ENCODE measurements at places on chromosomes 5 and 9.
A peak's percentile ranks its signal among the peaks of the same experiment; 100 is the strongest.

GRCh38 chr9:132560616-132561202 lies 21.7 kb upstream of the BARHL1 start:
- DNase-seq = no peak

DNA sequence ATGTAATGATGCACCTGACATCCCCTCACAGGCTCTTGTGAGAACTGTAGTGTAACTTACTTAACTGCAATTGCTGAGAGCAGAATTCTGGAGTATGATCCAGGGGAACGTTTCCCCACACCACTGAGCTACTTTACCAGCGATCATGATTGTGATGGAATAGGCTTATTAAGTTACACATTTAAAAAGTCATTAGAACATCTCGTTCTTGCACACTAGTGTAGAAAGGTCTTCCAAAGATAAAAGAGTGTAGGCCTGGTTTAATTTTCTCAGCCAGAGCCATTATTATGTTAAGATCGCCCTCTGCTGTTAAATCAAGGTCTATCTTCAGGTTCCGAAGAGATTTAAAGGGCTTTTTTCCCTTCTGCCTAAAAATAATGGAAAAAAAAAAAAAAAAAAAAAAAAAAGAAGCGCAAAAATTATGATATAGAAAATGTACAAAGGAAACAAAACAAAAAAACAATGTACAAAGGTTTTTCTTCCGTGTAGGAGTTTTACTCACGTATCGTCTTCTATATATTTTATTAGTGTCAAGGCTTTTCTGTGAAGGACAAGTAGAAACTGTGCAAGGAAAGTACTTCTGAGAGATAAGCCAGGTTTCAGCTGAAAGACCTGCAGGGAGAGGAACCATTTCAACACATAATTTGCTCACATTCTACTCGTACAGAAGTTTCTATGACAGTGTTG lies 18.6 kb upstream of the MOB3B start:
- peak; percentile 15 for DNase-seq

DNA sequence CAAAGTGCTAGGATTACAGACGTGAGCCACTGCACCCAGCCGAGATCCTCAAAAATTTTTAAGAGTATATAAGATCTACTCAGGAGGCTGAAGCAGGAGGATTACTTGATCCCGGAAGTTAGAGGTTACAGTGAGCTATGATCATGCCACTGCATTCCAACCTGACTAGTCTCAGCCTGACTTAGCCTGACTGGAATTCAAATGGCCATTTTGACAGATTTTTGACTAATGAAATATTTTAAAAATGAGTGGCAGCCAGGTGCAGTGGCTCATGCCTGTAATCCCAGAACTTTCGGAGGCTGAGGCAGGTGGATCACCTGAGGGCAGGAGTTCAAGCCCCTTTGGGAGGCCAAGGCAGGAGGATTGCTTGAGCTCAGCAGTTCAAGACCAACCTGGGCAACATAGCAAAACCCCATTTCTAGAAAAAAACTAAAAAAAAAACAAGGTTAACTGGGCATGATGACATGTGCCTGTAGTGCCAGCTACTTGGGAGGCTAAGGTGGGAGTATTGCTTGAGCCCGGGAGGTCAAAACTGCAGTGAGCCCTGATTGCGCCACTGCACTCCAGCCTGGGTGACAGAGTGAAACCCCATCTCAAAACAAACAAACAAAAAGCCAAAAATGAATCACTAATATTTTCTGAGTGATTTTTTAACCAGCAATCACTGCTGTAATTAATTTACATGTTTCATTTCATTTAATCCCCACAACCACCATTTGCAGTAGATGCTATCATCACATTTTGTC lies 16.6 kb downstream of the ATOX1 start:
- DNase-seq = no peak

GRCh38 chr5:124662181-124662781 lies 84.2 kb downstream of the ZNF608 start:
- DNase-seq = no peak

DNA sequence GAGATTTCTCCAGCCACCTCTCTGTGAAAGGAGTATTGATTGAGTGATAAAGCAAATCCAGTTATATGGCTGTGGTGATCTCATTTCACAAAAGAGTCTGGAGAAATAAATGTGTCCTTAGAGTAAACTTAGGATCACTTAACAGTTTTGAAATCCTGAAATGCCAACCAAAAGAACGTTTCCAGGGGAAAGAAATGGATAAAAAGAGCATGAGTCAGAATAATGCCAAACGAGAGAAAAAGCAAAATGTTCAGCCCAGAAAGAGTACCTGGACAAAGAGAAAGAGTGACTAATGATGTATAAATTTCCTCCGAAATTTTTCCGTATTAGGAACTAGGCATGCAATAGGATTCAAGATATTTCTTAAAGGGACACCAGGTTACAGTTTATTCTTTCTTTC lies 463.1 kb upstream of the CDH10 start:
- no peak for DNase-seq

GRCh38 chr5:106094204-106094607 lies 1576.5 kb downstream of the EFNA5 start:
- DNase-seq = no peak

DNA sequence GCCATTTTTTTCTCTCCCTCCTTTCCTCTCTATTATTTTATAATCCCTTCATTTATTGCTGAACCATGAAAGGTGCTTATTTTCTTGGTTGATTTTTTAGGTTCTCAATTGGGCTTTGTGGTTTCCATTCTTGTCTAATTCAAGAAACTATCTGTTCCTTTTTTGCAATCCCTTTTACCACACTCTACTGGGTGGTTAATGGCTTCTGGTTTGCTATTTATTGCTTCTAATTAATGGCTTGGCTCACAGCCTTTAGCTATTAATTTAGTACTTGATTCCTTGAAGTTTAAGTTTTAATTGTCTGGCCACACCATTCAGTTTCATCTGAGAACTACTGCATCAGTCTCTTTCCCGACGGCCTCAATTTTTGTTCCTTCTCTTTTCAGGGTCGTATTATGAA lies 5.6 kb downstream of the FRRS1L start:
- DNase-seq = no peak

GRCh38 chr9:84357275-84357674 lies 16.7 kb upstream of the SLC28A3 start:
- no peak for DNase-seq

DNA sequence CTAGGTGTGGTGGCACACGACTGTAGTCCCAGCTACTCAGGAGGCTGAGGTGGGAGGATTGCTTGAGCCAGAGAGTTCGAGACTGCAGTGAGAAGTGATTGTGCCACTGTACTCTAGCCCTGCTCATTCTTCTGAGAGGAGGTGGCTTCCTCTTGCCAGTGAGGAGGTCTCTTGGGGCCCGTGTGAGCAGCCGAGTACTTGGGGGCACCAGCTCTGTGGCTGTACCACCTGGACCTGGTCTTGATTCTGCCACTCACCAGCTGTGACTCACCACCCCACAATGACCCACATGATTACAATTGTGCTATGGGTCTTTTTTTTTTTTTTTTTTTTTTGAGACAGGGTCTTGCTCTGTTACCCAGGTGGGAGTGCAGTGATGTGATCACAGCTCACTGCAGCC lies 18.0 kb upstream of the CRB2 start:
- no peak for DNase-seq

- no peak for DNase-seq
These were observed 146.8 kb downstream of the LURAP1L start for GRCh38 chr9:12921621-12922020.
